ENCODE measurements at places on chromosomes 2 and 18.

GRCh38 chr2:190462611-190463010 lies 54.5 kb downstream of the MFSD6 start:
- DNase-seq, result no peak

GRCh38 chr18:36326771-36327170 lies 29.3 kb downstream of the FHOD3 start:
- no peak for DNase-seq

GRCh38 chr2:86625096-86625495 lies 1.4 kb upstream of the RNF103 start:
- no peak for DNase-seq

- DNase-seq, result no peak
Observed at GRCh38 chr2:133651861-133652260, 83.6 kb upstream of the NCKAP5 start.

DNA sequence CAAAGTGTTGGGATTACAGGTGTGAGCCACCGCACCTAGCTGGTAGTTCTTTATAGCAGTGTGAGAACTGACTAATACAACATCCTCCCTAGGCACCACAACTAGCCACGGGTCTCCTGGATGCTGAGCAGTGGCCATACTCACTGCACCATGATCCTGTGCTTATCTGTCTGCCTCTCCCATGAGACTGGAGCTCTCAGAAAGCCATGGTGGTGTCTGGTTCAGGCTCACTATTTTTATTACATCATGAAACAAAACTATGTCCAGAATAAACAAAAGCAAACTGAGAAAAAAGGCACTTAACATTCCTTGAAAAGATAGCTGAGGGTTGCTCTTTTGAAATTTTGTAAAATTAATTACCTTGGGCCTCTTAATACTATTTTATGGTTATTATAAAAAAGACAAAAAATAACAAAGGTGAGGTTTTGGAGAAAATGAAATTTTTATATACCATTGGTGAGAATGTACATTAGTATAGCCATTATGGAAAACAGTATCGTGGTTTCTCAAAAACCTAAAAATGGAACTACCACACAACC lies 90.7 kb upstream of the TFCP2L1 start:
- DNase-seq, result no peak

DNA sequence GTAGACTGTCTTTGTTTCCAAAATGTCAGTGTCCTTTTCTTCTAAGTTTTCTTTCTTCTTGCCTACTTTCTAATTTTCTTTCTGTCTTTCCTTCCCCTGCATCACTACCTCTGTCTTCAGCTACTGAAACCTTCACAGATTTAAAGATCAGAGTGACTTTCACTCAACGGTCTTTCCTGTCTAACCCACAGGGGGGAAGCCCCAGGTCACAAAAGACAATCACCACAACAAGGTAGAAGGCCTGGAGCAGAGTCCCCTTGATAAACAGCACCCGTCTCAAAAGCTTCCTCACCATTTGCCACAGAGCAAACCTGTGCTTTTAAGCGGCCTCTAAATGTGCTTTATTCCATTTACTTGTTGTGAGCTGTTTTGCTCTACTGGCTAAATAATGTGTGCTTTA lies 665.4 kb downstream of the BCL11A start:
- no peak for DNase-seq

- no peak for DNase-seq
Observed at GRCh38 chr2:121873864-121874263, 118.4 kb downstream of the TSN start.

DNA sequence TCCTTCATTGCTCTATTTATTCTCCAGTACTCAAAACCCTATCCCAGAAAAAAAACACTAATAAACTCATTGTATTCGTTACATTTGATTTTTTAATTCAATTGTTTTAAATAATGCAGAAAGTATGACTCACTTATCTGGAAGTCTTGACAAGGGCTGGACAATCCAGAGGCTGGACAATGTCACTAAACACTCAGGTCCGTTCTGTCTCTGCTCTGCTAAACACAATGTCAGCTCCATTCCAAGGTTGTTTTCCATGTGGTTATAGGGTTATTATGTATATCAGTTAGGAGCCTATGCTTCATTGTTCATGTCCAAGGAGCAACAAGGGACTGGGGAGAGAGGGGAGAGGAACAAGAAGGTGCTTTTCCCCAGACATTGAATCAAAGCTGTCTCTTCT lies 125.5 kb downstream of the IRS1 start:
- no peak for DNase-seq

- no peak for DNase-seq
Observed at GRCh38 chr2:28592481-28592880, 96.6 kb downstream of the PLB1 start.

GRCh38 chr2:223046470-223047040 lies 5.4 kb upstream of the KCNE4 start:
- no peak for DNase-seq

DNA sequence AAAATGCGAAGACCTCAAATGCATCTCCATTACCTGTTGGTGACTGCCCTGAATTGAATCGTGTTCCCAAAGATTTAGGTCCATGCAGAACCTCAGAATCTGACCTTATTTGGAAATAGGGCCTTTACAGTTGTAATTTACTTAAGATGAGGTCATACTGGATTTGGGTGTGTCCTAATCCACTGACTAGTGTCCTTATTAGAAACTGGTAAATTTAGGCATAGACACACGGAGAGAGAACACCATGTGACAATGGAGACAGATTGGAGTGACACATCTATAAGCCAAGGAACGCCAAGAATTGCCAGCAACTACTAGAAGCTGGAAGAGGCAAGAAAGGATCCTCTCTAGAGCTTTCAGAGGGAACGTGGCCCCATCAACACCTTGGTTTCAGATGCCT lies 203.1 kb downstream of the SMAD2 start:
- no peak for DNase-seq

- no peak for DNase-seq
Observed at GRCh38 chr2:161141033-161141432, 19.2 kb upstream of the TANK start.

- DNase-seq, result peak; percentile 83
Observed at GRCh38 chr2:182503886-182504285, 77.0 kb upstream of the PDE1A start.

GRCh38 chr2:133287709-133288108 lies 280.6 kb downstream of the NCKAP5 start:
- DNase-seq, result peak; percentile 88

DNA sequence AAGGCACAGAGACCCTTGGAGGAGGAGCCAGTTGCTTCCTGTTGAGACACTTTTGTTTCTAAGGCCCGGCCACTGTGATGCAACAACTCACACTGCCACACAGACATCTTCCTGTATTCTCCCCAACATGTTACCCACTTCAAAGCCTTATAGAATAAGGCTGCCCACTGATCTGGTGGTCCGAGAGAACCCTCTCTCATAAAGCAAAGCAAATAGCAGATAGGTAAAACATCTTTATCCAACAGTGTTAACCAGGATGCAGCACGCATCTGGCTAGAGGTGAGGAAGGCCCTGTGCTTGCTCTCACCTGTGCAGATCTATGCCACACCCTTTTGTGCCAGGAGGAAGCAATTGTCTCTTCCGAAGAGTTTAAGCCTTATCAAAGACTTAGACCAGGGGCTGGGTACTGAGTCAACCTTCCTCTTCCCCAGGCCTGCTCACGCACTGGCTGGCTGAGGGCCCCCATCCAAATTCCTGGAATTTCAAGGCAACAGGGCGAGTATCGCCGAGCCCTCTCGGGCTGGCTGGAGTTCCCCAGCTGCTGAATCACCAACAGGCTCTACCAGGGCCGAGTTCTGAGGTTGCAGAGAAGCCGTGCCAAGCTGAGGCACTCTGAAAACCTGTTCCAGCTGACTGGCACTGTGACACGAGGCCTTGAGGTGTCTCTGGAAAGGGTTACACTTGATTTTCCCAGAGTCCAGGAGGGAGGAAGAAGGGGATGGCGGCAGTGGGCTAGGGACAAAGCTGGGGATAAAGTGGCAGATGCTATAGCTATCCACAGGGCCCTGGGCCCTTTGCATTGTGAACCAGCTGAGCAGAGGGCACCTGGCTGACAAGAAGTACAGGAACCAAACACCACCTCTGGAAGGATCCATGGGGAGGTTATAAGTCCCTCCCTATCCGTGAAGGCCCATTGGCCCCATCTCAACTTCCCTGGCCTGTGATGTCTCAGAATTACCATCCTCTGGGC lies 29.3 kb downstream of the TGFA start:
- peak; percentile 85 for DNase-seq

DNA sequence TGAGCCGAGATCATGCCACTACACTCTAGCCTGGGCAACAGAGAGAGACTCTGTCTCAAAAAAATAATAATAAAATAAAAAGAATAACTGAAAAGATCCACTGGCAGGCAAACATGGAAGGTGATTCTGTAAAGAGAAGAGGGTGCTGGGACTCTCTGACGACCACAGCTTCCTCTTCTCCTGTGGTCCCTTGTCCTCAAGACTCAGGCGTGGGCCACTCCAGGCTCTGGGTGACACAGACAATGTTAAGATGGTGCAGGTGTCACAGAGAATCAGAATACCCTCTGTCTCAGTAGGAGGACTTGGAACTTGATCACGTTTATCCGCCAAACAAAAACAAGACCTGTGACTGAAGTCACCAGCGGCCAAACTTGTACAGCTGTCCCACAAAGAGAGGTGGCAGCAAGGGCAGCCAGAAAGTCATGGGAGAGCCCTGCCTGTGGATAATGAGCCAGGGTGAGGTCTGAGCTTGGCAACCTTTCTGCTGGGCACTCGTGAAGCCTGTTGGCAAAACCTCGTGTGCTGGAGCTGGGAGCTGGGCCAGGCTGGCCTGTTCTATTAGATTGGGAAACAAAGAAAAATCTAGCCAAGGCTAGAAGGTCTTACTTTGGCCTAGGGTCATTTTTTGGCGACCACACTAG lies 76.4 kb upstream of the ITGA6 start:
- no peak for DNase-seq

GRCh38 chr2:105683011-105683492 lies 61.7 kb upstream of the NCK2 start:
- no peak for DNase-seq

GRCh38 chr2:165470361-165470760 lies 863 bp downstream of the CSRNP3 start:
- DNase-seq, result no peak

DNA sequence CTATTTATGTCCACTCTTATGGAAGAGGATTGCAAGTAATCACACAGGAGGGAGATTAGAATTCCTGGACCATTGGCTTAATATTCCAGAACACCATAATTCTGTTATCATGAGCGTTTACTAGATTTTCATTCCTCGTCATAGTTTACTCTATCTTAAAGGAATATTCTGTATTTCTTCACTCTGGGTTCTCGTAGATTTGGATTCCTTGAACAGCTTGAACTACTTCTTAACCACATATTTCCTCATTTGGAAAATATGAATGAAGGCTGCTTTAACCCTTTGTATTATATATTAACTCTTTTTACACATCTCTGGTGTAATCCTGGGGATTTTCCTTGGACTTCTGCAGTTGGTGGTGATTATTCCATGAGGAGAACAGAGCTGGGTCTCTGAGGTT lies 46.3 kb upstream of the CCBE1 start:
- DNase-seq, result no peak

DNA sequence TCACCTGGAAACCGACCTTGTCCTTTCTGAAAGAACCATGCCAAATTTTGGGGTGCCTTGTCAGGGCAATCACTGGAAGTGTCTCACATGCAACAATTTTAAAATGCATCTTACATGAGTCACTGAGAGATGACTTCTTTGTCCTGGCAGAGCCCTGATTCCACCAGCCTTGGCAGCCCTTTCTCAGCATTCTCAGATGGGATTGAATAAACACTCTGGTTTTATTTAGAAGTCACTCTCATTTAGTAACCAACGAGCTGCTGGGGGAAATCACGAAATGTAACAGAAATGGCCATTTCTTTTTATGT lies 3.8 kb upstream of the ATP8B1 start:
- peak; percentile 89 for DNase-seq

- DNase-seq, result peak; percentile 96
Observed at GRCh38 chr2:101463911-101464641, 10.8 kb downstream of the RFX8 start.

DNA sequence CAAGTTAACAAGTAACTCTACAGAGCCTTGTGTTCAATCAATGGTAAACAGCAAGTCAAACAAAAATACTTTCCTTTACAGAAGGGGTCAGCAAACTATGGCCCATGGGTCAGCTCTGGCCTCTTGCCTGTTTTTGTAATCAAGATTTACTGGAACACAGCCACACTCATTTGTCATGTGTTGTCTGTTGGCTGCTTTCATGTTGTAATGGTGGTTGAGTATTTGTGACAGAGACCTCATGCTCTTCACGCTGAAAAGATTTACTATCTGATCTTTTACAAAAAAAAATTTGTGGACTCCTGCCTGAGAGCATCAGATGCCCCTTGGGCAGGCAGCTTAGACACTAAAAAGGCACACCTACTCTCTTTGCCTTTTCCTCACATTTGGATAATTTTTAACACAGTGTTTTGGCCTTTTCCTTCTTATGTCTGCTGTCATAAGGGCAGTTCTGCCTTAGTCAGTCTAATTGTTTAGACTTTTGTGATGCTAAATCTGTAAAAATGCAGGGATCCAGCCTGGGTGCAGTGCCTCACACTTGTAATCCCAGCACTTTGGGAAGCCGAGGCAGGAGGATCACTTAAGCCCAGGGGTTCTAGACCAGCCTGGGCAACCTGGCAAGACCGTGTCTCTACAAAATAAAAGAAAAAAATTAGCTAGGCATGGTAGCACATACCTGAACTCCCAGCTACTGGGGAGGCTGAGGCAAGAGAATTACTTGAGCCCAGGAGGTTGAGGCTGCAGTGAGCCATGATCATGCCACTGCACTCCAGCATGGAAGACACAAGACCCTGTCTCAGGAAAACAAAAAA lies 18.3 kb downstream of the IL1B start:
- no peak for DNase-seq

DNA sequence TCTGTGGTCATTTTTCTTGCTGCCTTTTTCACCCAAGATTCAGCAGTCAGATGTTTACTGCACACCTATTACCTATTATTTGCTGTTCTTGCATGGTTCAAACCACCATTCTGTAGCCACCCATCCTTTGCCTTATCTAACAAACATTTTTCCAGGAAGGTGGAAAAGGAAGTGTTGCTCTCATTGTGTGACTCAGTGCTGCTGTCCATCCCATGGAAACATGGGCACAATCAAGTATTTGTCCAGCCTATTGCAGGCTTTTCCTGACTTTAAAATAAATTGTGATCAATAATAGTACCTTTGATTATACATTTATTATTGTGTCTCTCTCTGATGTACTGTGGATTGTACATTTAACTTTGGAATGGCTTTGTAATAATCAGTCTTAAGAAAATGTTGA lies 53.2 kb downstream of the USP14 start:
- DNase-seq, result no peak

GRCh38 chr2:208671886-208672680 lies 265.5 kb downstream of the PTH2R start:
- DNase-seq, result no peak

DNA sequence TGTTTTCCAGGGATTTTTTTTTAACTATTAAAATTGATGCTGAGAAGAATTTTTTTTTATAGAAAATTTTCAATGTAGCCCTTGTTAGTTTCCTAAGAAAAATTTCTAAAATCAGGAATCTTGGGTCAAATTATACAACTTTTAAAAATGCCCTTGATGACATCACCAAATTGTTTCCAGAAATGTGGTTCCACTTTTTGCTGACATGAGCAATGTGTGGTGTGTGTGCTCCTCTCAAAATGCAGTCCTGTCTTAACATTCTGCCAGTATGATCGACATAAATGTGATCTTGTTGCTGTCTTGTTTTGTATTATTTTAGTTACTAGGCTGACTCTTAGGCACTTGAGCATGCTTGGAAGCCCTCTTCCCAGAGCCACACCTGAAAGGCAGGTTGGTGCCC lies 89.7 kb upstream of the ST6GAL2 start:
- no peak for DNase-seq
